ENCODE measurements at places on chromosomes 6 and 20. TPM values are rescaled to one million over a fixed set of nuclear protein-coding genes. Genes with fewer than 3 reads are reported as not detected.

- H3K4me1 ChIP-seq = peaks cover 71% of the 10 kb centered on the region
- DNase-seq = peak; percentile 17
Measured at GRCh38 chr20:58901488-58902402, 49.2 kb downstream of the GNAS start.

DNA sequence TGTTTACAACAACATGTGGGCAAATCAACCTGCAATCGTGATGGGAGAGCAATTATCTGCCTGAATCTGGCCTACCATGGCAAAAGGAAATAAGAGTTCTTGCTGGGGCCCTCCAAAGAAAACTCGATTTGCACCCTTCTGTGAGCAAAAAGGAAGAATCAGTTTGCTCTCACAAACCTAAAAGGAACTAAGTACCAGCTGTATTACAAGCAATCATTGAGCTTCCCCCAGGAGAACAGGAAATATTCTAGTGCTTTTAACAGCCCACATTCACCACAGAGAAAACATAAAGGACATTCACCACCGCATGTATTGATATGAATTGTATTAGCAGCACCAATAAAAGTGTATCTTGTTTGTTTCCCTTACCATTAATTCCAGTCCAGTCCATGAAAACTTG, 75.0 kb downstream of the MBOAT1 start:
- H3K27ac ChIP-seq = no peak overlapping the region
- no peak for DNase-seq
- no peaks in the 10 kb centered on the region for H3K36me3 ChIP-seq
- H3K27me3 ChIP-seq = no peaks in the 10 kb centered on the region
- no peaks in the 10 kb centered on the region for H3K4me1 ChIP-seq

DNA sequence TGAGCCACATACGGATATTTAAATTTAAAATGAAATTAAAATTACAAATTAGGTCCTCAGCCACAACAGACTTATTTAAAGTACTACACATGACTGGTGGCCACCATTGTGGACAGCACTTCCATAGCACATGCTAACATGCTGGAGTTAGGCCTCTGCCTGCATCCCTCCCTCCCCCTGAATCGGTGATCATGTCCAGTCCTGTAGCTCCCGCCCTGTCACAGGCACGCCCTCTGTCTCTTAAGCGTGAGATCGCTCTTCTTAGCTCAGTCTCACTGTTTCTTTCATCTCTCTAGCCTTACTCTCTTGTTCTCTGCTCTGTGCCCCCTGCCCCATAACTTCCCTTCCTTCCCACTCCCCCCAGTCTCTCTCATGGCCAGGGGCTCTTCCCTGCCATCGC, 28.9 kb downstream of the ELMO2 start:
- no peak overlapping the region for H3K27ac ChIP-seq
- no peaks in the 10 kb centered on the region for H3K4me1 ChIP-seq
- no peak for DNase-seq
- H3K27me3 ChIP-seq = peaks cover 3% of the 10 kb centered on the region

- no peak for DNase-seq
- H3K36me3 ChIP-seq = no peaks in the 10 kb centered on the region
- H3K27ac ChIP-seq = no peak overlapping the region
- no peak overlapping the region for H3K4me3 ChIP-seq
- H3K27me3 ChIP-seq = no peaks in the 10 kb centered on the region
Measured at GRCh38 chr6:145836772-145837171, 22.2 kb upstream of the FBXO30 start.

DNA sequence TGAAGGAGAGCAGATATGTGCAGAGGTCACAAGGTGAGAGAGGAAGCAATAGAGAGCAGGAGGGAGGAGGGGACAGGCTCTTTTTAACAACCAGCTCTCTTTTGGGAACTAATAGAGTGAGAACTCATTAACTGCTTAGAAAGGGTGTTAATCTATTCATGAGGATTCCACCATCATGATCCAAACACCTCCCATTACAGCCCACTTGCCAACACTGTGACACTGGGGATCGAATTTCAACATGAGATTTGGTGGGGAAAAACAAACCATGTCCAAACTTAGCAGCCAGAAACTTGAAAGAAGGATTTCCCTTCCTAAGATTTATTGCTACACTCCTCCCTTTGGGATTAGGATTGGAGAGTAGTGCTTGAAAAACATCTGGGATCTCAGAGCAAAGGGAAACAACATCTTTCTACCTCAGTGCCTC, 135.5 kb upstream of the PLCB4 start:
- peaks cover 8% of the 10 kb centered on the region for H3K36me3 ChIP-seq
- no peak overlapping the region for H3K4me3 ChIP-seq
- no peak for DNase-seq

DNA sequence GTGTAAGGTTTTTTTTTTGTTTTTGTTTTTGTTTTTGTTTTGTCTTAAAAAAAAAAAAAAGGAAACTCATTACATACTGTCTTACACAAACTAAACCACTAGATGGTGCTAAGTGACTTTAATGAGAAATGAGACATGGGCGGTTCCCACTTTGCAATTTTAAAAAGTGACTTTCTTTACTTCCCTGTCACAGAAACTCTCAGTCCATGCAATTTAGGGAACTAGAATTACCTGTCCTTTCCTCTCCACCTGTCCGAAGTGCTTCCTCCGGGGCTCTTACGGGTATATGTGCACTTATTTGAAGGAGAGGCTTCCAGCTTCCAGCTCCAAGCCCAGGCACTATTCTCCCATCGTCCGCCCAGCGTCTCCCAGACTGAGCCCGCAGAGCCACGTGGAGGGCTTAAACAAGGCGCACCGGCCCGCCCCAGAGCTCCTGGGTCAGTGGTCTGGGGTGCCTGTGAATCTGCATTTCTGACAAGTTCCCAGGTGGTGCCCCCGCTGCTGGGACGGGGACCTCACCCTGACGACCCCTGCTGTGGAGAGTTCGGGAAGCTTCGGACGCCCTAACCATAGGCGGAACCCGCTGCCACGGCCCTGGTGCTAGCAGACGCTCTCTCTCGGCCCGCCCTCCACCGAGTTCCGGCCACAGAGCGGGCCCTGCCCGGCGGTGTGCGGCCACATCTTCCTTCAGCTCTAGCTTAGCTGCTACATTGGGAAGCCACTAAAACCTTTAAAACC, 26.1 kb downstream of the BFSP1 start:
- peak overlapping the region; percentile 82 for H3K4me3 ChIP-seq
- H3K4me1 ChIP-seq = peaks cover 1% of the 10 kb centered on the region
- peak; percentile 31 for DNase-seq
- no peaks in the 10 kb centered on the region for H3K36me3 ChIP-seq
- peaks cover 4% of the 10 kb centered on the region for H3K27me3 ChIP-seq
- H3K27ac ChIP-seq = no peak overlapping the region

GRCh38 chr6:94733066-94733465, 844.3 kb upstream of the MANEA start:
- no peak for DNase-seq
- H3K36me3 ChIP-seq = peaks cover 14% of the 10 kb centered on the region
- H3K4me1 ChIP-seq = peaks cover 3% of the 10 kb centered on the region
- H3K4me3 ChIP-seq = no peak overlapping the region
- H3K27ac ChIP-seq = no peak overlapping the region

GRCh38 chr20:48382304-48382703, 445.5 kb downstream of the PREX1 start:
- H3K4me3 ChIP-seq = no peak overlapping the region
- H3K36me3 ChIP-seq = no peaks in the 10 kb centered on the region
- peaks cover 11% of the 10 kb centered on the region for H3K4me1 ChIP-seq
- H3K27me3 ChIP-seq = no peaks in the 10 kb centered on the region
- H3K27ac ChIP-seq = no peak overlapping the region

DNA sequence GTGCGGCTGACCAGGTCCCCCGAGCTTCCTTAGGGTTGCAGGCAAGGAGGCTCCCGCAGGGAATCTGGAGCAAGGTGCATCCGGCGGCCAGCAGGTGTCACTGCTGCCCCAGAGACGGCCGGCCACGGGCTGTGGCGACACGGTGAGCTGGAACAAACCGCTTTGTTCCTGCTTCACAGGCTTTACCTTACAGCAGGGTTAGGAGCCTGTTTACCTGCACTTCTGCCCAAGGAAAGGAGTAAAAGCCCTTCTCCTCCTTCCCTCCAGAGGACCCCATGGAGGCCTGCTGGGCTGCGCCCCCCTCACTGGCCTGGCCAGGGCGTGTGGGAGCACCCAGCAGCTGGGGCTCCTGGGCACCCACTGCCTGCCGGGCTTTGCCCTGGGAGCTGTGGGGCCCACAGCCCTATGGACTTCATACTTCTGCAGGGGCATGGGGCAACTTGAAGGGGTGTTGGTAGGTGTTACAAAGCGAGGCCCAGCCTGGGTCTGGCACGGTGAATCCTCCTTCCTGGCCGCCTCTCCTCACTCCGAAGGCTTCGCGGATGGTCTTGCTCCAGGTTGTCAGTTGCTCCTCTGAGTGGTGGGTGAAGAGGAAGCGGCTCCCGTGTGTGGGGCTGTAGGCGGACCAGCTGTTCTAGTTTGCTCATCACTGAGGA, 88.4 kb downstream of the CDC5L start:
- H3K36me3 ChIP-seq = no peaks in the 10 kb centered on the region
- peaks cover 9% of the 10 kb centered on the region for H3K4me1 ChIP-seq
- DNase-seq = peak; percentile 91
- no peak overlapping the region for H3K4me3 ChIP-seq

- no peak overlapping the region for H3K27ac ChIP-seq
- peaks cover 13% of the 10 kb centered on the region for H3K36me3 ChIP-seq
- H3K4me1 ChIP-seq = peaks cover 10% of the 10 kb centered on the region
- no peak overlapping the region for H3K4me3 ChIP-seq
Measured at GRCh38 chr6:5422321-5422915, 161.1 kb downstream of the FARS2 start.

GRCh38 chr6:85726206-85726605, 83.5 kb upstream of the SYNCRIP start:
- H3K4me3 ChIP-seq = no peak overlapping the region
- H3K36me3 ChIP-seq = peaks cover 3% of the 10 kb centered on the region
- no peaks in the 10 kb centered on the region for H3K4me1 ChIP-seq
- DNase-seq = no peak

DNA sequence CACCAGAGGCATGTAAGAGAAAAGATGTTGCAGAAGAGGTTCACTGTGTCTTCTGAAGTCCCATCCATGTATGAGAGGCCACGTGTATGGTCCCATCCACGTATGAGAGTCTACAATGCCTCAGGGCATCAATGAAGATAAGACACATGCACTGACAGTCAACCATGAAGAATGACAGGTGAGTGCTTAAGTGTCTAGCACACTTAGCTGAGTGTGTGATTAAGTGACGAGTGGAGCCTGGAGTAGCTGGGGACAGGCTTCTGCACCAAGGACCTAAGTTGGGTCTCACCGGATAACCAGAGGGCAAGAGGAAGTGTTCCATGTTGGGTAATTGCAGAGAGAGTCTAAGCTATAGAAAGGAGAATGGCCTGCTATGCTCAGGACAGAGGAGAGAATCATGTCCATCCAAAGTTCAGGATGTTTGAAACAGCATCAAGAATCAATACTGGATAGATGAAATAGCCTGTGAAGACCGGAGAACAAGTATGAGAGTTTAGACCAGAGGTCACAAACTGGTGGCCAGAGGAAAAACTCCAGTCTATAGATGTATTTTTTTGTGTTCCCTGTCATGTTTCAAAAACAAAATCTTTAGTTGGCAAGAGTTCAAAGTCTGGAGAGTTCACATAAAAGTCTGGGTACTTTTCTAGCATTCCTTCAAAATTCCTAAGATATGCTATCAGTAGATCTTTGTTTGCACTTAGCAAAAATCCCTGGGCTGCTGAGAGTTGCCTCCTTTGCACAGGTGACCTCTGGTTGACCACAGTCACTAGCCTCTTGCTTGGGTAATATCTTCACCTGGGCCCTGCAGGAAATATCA, 165.8 kb downstream of the KIF16B start:
- no peaks in the 10 kb centered on the region for H3K27me3 ChIP-seq
- no peak overlapping the region for H3K27ac ChIP-seq
- H3K4me1 ChIP-seq = peaks cover 2% of the 10 kb centered on the region

GRCh38 chr6:39590871-39591393, 134.3 kb downstream of the KIF6 start:
- DNase-seq = no peak
- H3K27me3 ChIP-seq = no peaks in the 10 kb centered on the region
- no peak overlapping the region for H3K4me3 ChIP-seq
- H3K4me1 ChIP-seq = no peaks in the 10 kb centered on the region
- H3K36me3 ChIP-seq = no peaks in the 10 kb centered on the region

- peaks cover 13% of the 10 kb centered on the region for H3K4me1 ChIP-seq
- no peak for DNase-seq
- no peak overlapping the region for H3K27ac ChIP-seq
- H3K36me3 ChIP-seq = peaks cover 6% of the 10 kb centered on the region
- no peak overlapping the region for H3K4me3 ChIP-seq
Measured at GRCh38 chr6:155584006-155584405, 128.4 kb upstream of the NOX3 start.

DNA sequence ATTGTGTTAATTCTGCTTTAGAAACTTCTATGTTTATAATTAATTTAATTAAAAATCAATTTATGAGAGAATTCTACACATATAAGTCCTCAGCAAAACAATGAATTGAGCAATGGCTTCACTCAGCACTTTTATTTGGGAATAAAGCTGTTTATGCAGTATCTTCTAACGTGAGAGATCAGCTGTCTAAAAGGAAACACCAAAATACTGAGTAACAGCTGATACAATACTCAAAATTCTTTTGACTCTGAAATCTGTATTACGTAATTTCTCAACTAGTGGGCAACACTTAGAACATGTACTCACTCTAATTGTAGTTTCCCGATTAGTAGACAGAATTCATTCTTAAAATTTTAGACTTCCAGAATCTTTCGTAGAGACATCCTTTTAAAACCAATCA, 49.8 kb downstream of the MAP3K7 start:
- H3K36me3 ChIP-seq = no peaks in the 10 kb centered on the region
- peaks cover 23% of the 10 kb centered on the region for H3K4me1 ChIP-seq
- DNase-seq = no peak
- H3K27me3 ChIP-seq = no peaks in the 10 kb centered on the region

- peaks cover 14% of the 10 kb centered on the region for H3K27me3 ChIP-seq
- peak overlapping the region; percentile 31 for H3K27ac ChIP-seq
- no peak for DNase-seq
- peaks cover 51% of the 10 kb centered on the region for H3K4me1 ChIP-seq
- H3K36me3 ChIP-seq = peaks cover 30% of the 10 kb centered on the region
- H3K4me3 ChIP-seq = no peak overlapping the region
Measured at GRCh38 chr20:64180673-64181072, 16.4 kb downstream of the MYT1 start.

GRCh38 chr20:54086507-54087039, 16.2 kb upstream of the BCAS1 start:
- H3K27ac ChIP-seq = no peak overlapping the region
- H3K4me1 ChIP-seq = peaks cover 9% of the 10 kb centered on the region
- no peak for DNase-seq
- peaks cover 6% of the 10 kb centered on the region for H3K36me3 ChIP-seq
- H3K27me3 ChIP-seq = no peaks in the 10 kb centered on the region
- H3K4me3 ChIP-seq = no peak overlapping the region

ID1 gene
- total RNA-seq = 92.0 TPM

IRF4 gene
- 0.37 TPM for total RNA-seq

HSPA12B gene
- total RNA-seq = 0.44 TPM

Data from glutamatergic neuron (in vitro differentiated cells).